Activated CD8-positive, alpha-beta T cell treated with anti-CD3 and anti-CD28 coated beads for 36 hours (primary cell): ENCODE measurements at places on chromosomes 2 and 18.

DNA sequence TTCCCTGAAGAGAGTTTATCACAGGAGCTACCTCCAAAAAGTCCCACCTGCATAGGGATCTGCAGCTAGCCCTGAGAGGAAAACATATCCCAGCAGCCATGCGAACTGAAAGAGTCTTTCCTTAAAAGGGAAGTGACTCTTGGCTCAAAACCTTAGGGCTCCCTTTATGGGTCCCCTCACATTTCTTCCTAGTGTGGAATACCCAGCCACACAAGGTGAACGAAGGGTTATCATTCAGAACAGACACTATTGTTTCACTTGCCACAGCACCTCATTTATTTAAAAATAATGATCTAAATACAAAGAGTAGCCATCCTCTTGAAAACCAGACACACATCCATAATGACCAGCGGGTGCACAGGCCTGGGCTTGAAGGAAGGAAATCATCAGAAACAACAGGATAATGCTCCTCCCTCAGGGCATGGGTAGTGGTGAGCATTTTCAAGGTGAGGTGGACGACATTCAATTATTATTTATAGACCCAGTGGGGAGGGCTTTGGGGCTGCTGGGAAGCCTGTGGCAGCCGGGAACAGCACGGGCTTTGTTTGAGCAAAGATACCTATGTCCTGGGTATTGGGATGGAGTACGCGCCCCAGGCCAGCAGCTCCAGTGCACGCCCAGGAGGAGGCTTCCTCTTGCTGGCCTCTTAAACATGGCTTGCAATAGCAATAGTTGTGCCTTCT is 119.0 kb upstream of the ITGA6 start:
- DNase-seq, result no peak

- DNase-seq, result no peak
These were observed 186.1 kb upstream of the RAB12 start for GRCh38 chr18:8423051-8423557.

- no peak for DNase-seq
These were observed 47.0 kb downstream of the NCKAP5 start for GRCh38 chr2:133521146-133521745.

DNA sequence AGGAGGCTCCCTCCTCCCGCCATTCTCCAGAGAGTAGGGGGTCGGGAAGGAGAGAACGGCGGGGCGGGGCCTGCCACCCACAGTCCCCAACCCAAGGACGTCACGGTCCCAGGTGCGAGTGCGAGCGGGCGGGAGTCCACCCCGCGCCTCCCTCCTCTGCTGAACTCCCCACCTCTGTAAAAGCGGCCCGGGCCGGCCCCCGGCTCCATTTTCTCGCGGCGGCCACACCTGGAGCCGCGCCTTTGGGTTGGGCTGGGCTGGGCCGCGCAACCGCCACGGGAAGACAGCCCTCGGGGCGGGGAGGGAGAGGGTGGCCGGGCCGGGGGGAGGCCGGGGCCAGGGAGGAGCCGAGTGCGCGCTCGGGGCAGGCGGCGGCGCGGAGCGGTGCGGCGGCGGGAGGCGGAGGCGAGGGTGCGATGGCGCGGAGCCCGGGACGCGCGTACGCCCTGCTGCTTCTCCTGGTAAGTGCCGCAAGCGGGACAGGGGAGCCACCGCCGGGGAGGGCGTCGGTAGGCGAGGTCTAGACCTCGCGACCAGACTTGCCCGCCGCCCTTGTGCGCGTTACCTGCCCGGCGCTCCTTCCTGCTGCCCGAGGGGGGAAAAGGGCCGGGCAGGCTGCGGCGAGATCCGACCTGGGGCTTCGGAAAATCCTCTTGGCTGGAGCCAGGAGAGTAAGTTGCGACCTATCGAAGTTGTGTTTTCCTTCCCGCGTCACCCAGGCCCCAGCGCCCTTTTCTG is at the start of gene DSG2:
DSG2 (plus strand) TSS at position 342 of the 738 bp plus-strand sequence; CDS start at position 417, 75 bp downstream.
- DNase-seq, result peak; percentile 42

DNA sequence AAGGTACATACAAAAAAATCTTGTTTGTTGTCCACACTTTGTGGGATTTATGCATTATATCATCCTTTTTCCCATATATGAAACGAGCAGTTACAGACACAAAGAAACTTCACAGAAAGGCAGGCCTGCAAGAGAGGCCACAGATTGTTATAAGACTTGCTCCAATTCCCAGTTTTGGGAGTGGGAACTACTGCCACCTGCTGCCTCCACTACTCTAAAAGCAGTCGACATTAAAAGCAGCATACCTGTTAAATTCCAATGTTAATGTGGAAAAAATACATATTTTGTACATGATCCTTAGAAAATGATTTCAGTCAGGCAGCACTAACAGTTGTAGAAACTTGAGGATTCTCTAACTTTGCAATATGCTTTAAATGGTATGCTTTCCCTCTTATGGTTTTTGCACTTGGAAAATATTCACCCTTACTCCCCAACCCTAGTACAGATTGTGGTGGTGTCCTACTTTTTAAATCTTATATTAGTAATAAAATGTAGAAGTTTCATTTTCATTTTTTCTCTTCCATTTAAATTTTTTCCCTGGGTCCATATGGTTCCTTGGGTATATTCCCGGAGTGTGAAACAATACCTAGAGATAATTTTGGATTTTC is 37.9 kb downstream of the SLC38A11 start:
- DNase-seq, result no peak

DNA sequence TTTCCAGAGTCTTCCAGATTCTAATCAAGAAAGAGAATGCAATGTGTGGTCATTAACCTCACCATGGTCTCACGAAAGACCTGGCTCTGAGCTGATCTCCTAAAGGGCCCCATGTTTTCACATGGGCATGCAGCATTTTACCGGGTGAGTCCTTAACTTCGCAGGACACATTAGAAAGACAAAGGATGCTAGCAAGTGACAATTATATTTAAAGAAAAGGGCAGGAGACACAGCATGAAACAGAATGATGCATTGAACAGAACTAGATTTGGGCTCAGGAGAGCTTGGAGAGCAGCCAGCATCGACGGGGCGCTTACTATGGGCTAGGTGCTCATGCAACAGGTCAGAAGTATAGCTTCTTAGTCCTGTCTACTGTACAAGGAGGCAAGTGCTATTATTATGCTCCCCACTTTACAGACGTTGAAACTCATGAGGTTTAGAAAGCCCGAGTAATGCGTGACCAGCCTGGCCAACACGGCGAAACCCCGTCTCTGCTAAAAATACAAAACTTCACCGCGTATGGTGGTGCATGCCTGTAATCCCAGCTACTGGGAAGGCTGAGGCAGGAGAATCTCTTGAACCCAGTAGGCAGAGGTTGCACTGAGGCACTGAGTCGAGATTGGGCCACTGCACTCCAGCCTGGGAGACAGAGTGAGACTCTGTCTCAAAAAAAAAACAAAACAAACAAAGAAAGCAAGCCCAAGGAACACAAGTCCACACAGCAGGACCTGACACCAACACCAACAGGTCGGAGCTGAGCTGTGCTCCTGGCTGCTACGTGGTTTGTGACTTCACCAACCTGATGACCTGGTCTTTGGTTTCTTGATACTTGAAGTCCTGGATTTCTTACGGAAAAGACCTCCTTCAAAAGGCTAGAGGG is 16.1 kb downstream of the MBP start:
- DNase-seq, result no peak

GRCh38 chr2:36140391-36140790 is 215.2 kb upstream of the CRIM1 start:
- no peak for DNase-seq

GRCh38 chr2:179226203-179226960 is 38.2 kb downstream of the SESTD1 start:
- DNase-seq, result no peak

- no peak for DNase-seq
These were observed 135.9 kb downstream of the TPGS2 start for GRCh38 chr18:36692921-36693332.

DNA sequence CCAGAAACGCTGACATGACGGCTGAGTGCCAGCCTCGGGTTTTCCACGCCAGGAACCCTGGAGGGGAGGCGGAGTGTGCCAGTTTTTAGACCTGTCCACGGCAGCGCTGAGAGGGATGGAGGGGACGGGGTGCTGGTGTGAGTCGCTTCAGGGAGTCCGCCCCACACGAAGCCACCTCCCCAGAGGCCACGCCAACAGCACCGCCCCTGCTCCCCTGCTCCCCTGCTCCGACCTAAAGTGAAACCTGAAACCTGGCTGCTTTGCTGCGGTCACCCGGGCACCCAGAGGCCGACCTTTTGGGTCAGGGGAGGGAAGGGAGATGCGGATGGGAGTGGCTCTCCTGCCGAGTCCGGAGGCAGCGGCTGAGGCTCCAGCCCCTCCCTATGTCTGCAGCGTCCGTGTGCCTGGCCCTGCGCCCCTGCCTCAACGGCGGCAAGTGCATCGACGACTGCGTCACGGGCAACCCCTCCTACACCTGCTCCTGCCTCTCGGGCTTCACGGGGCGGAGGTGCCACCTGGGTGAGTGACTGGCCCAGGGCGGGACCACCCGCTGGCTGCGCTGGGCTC is 38.1 kb downstream of the SNED1 start:
- peak; percentile 75 for DNase-seq

GRCh38 chr2:169452080-169452479 is 27.2 kb upstream of the BBS5 start:
- DNase-seq, result no peak
